Stimulated activated CD4-positive, alpha-beta T cell treated with anti-CD3 and anti-CD28 coated beads, Interleukin-1b, Interleukin-23, amount 100 ng/mL, for 24 hours (primary cell): ENCODE measurements at places on chromosomes 7 and 10.
A peak's percentile ranks its signal among the peaks of the same experiment; 100 is the strongest.

- DNase-seq, result no peak
These were observed 1.7 kb upstream of the TRIP6 start for GRCh38 chr7:100865372-100865911.

- no peak for DNase-seq
These were observed 79.7 kb upstream of the ZNF32 start for GRCh38 chr10:43728425-43728824.

- DNase-seq, result no peak
These were observed 57.1 kb upstream of the IGFBP3 start for GRCh38 chr7:45978010-45978681.

- no peak for DNase-seq
These were observed 69.2 kb upstream of the INSIG1 start for GRCh38 chr7:155228459-155228845.

DNA sequence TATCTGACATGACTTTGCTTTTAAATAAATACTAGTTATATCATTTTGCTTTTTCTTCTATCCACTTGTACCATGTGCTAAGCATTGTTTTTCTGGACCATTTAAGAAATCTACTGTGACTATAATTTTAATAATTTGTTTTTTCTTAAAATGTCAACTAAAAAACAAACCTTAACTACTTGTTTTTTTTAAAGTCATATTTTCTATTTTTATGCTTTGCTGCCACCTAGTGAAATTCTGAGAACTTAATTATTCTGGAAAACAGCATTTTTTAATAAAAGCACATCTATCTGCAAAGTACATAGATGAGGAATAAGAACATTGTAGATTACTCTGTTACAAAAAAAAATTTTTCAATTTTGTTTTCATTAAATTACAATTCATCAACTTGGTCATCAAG, 47.4 kb downstream of the ORC5 start:
- DNase-seq, result no peak

DNA sequence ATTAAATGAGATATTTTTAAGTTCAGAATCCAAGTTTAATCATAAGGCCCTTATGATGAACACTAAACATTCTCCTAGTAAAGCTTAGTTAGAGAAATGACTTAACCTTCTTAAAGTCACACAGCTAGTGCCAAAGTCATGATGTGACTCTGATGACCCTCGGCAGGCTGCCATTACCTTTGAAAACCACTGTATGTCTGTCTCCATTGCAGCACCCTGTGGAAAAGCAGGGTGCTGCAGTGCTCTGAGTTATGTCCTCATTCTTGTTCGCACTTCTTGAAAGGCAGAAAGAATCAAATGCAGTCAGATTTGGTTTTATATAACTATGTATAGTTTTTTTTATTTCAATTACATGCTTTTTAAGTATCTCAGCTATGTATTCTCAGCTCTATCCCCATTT, 105.0 kb downstream of the PHTF2 start:
- no peak for DNase-seq

- DNase-seq, result no peak
These were observed 7.8 kb upstream of the PANK1 start for GRCh38 chr10:89652806-89653370.

GRCh38 chr10:62540389-62540788, 166.2 kb downstream of the ZNF365 start:
- no peak for DNase-seq

GRCh38 chr10:89399956-89400355, 7.5 kb downstream of the IFIT1 start:
- no peak for DNase-seq

DNA sequence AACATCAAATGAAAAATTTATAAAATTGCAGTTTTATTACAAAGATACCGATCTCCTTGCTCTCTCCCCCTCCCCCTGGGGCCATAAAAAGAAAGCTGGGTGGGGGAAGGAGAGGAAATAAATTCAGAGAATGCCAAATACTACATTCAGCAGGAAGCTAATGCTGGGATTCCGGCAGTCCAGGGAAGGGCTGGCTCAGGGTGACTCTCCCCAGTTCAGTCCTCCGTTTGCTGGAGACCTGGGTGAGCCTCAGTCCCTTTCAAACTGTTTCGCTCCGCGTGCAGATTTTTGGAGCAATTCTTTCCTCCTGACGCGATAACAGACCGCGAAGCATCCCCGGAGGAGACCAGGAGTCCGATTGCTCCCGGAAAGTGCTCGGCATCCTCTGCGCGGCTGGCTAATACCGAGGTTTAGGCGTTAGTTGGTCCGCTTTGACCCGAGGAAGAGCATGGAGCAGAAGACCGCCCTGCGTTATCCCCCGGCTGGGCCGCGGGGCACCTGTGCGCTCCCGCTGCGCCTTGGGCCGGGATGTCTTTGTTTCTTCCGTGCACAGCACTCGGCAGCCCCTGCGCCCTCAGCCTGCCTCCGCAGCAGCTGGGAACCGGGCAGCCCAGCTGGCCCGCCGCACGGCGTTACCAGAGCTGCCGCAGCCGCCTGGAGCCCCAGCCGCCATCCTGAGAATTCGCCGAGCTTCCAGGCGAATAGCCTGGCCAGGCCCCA, 3.9 kb upstream of the HOXA2 start:
- DNase-seq, result no peak

- no peak for DNase-seq
These were observed 152.9 kb downstream of the ADAM12 start for GRCh38 chr10:126235091-126235978.

- DNase-seq, result no peak
These were observed 35.3 kb downstream of the FEZF1 start for GRCh38 chr7:122269241-122269640.

GRCh38 chr7:27936047-27936767, 196.2 kb downstream of the TAX1BP1 start:
- no peak for DNase-seq

GRCh38 chr10:33388785-33389184, 54.3 kb upstream of the NRP1 start:
- no peak for DNase-seq

- no peak for DNase-seq
These were observed 440 bp downstream of the CTNNA3 start for GRCh38 chr10:67695555-67695954.

GRCh38 chr7:138948403-138948802, 32.8 kb downstream of the KIAA1549 start:
- DNase-seq, result no peak

DNA sequence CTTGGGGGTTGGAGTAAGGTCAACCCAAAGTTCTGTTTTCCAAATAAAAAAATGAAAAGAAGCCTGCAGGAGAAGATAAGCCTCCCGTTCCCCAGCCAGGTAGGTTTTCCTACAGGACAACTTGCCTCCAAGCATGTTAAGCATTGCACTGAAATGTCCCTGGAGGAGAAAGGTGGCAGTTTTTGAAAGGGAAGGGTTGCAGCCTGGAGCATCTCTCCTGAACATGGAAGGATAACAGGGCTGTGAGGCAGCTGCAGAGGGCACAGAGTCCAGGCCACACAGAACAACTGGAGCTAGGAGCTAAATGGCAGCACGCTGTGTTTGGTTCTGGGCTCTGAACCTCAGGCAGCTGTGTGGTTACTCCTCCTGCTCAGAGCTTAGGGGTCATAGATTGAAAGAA, 452.9 kb downstream of the TCERG1L start:
- DNase-seq, result no peak

DNA sequence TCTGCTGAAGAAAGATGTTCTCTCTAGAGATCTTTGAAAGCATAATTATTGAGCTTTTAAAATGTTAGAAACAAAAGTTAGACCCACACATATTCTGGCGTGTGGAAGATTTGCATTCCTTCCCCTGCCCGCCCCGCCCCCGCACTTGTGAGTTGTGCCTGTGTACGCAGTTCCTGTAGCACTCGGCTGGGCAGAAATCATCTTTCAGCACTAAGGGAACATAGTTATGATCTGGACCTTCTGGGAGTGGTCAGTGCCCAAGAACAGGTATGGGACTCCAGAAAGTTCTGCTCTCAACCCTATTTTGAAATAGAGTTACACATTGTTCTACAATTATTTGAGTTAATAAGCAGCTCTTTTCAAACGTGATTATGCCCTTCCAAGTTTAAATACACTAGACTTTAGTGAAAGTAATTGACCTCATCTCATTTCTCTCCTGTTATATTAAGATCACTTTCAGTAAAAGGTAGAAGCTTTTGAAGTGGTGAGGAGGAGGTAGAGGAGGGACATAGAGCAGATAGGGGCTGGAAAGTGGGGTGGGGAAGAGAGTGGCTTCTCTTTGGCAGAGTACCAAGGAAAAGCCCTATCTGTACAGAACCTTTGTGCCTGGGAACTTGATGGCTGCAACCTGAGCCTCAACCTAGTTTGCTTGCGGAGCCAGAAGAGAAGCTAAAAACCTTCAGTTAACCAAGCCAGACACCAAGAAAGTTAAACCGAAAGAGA, 5.7 kb downstream of the BLVRA start:
- peak; percentile 25 for DNase-seq

DNA sequence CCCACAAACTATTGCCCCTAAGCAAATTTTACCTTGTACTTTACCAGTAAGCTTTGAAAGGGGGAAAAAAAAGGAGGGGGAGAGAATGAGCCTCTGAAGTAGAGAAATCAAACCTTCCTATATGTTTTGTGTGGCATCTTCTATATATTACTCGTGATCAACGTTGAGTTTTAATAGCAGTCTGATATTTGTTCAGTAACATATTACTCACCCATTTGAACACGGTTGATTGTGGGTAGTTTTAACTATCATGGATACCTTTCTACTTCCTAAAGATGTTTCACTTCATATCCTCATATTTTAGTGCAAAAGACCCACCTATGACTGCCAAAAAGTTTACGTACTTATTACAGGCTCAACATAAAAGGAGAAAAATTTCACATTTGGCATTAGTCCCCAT, 54.5 kb downstream of the CCDC6 start:
- no peak for DNase-seq

DNA sequence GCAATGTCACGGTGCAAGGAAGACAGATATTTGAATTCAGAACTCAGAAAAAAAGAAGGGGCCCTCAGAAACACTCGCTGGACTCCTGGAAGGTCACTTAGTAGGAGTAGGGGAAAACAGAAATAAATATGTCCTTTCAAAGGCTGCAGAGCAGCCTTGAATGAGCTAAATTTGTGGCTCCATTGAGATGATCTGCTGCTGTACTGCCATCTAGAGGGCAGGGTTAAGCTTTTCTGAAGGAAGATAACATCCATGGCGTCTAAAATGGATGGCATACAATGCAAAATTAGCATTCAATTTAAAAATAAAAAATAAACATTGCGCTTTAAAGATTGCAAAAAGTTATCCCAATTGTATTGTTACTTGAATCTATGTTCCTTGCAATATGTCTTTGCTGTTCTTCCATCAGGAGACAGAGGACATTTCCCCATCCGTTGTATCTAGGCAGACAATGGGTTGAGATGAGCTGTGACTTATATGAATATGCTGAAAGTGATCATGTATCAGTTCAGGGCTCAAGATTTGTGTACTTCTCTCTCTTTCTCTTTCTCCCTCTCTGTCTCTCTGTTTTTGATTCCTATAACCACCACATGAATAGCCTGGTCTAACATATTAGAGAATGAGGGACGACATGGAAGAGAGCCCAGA, 642.2 kb downstream of the SH2D4B start:
- DNase-seq, result no peak

DNA sequence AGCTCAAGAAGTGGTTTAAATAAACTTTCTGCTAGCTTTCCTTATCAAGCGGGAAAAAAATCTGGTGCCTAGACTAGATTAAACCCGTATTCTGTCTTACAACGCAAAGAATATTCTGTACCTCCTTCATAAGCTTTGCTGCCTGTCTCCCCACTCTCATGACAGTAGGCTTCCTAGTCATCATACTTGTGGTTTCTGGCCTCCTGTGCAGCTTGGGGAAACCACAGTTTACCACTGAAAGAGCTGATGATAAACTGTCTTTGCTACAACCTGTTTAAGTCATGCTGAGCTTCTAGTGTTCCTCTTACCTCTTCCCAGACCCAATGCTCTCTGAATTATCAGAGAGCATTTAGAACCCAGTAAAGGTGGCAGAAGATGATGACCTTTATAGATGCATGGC, 55.0 kb downstream of the PODXL start:
- DNase-seq, result no peak
